ENCODE measurements at places on chromosomes 16 and 17.

DNA sequence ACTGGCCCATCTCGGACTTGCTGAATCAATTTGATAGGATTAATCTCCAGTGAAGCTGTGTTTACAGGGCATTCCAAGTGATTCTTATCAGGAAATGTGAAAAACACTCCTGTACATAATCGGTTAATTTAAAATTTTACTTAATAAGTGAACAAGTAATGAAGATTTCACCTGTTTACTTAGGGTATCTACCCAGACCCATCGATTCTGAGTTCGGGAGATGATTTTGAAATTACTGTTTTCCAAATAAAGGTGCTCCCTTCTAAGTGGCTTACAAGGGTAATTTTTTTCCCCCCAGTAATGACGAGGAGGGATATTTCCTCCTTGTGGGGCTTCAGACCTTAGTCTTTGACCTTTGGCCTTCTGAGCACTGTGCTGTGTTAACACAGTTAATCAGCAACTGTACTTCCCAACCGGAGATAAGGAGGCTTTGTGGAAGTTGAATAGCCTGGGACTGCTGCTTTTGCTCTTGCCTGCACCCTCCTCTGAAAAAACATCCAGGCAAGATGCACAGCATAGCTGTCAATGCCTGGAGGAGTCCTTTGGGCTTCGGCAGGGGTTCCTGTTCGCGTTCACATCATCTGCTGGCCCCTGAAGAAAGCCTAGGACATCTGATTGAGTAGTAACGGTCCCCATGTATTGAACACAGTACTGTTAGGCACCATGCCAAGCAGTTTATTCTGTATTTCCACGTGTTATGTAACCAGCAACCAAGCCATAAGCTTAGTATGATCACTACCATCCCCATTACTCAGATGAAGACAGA is 1.8 kb downstream of the FAHD1 start:
- no peak for DNase-seq

GRCh38 chr17:8314797-8315763 is 5.0 kb downstream of the ARHGEF15 start:
- no peak for DNase-seq

GRCh38 chr16:65757064-65757463 is 609.4 kb upstream of the CDH5 start:
- DNase-seq, result no peak

- no peak for DNase-seq
Measured at GRCh38 chr17:10130263-10130662, 68.1 kb downstream of the GAS7 start.

GRCh38 chr17:7282752-7283321 is 1.3 kb downstream of the SLC2A4 start:
- no peak for DNase-seq

DNA sequence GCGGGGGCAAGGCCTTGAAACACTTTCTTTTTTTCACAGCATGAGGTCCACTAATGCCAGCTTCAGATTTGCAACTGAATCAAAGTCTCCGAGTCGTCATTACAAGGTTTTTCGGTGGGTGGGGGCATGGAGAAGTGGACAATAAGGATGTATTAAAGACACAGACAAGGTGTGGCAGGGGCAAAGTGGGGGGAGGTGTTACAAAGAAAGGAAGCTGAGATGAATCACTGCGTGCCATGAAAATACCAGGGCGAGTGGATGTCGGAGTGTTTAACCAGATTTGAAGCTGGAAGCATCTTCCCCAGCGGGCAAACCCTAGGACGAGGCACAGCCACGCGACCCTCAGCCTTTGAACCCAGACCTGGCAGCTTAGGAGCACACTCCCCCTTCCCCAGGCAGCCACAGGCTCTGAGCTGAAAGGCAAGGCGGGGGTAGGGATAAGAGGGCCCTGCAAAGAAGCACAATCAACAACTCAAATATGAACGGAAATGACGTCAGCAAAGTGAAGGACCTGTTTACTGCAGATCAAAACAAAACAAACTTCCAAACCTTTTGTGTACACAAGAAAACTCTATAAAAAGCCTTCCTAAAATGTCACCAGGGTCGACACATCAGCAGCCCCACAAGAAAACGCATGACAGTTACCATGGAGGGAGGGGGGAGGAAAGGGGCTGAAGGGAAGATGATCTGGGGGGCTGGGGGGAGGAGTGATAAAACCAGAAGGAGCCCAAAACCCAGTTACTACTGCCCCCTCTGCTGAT is 5.6 kb upstream of the ZFHX3 start:
- no peak for DNase-seq

GRCh38 chr17:7262192-7262934 is at the start of gene CLDN7:
TSS of gene CLDN7 (minus strand) at chr17:7262478. CDS start at chr17:7262043, 435 bp downstream.
- no peak for DNase-seq

- DNase-seq, result no peak
Measured at GRCh38 chr17:20026960-20027359, 17.8 kb downstream of the SPECC1 start.

DNA sequence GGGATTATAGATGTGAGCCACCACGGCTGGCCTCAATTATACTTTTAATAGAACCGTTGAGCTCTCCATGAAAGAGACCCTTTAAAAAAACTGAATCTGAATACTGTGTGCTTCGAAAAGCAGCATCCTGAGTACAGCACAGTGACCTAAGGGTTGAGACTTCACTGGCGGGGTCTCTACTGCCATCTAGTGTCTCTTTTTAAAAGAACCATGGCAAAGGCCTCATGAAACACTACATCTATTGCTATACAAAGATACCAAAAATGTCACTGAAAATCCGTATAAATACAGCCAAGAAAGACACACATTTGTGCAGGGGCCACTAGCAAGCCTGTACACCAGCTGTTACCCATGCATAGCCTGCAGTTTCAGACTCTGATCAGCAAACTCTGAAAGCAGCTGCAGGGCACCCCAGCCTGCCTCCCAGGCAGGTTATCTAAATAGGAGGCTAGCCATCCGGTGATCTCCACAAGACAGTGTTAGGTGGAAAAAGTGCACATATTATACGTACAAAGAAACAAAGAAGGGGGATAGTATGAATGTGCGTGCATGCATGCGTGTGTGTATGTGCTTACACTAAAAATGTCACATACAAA is 35.3 kb downstream of the NPLOC4 start:
- DNase-seq, result peak; percentile 42
